ENCODE measurements at places on chromosomes 12 and 14. TPM values are rescaled to one million over a fixed set of nuclear protein-coding genes. Genes with fewer than 3 reads are reported as not detected.

Gene HRK
- total RNA-seq, result not detected

- no peak for DNase-seq
Measured at GRCh38 chr12:102435827-102436436, 44.4 kb downstream of the IGF1 start.

Gene TPPP2
- total RNA-seq, result 1.7 TPM

GRCh38 chr12:121894633-121895032 is 6.0 kb downstream of the PSMD9 start:
- DNase-seq, result peak; percentile 57

- no peak for DNase-seq
Measured at GRCh38 chr14:101351146-101351545, 210.1 kb upstream of the DIO3 start.

DNA sequence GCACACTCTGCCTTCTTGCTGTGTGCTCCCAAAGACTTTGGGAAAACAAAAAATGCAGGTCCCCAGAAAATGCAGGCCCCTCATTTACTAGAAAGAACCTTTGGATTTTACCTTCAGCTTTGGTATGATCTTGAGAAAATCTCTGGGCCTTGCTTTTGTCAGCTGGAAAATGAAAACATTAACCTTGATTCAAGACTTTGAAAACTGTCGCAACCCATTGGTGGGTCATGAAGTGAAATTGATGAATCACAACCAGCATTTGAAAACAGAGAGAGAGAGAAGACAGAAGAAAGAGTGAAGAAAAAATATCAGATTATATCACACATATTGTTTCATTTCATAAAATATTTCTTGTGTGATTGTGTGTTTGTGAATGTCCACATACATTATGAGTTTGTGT is 322.5 kb downstream of the ZFP36L1 start:
- DNase-seq, result no peak

DNA sequence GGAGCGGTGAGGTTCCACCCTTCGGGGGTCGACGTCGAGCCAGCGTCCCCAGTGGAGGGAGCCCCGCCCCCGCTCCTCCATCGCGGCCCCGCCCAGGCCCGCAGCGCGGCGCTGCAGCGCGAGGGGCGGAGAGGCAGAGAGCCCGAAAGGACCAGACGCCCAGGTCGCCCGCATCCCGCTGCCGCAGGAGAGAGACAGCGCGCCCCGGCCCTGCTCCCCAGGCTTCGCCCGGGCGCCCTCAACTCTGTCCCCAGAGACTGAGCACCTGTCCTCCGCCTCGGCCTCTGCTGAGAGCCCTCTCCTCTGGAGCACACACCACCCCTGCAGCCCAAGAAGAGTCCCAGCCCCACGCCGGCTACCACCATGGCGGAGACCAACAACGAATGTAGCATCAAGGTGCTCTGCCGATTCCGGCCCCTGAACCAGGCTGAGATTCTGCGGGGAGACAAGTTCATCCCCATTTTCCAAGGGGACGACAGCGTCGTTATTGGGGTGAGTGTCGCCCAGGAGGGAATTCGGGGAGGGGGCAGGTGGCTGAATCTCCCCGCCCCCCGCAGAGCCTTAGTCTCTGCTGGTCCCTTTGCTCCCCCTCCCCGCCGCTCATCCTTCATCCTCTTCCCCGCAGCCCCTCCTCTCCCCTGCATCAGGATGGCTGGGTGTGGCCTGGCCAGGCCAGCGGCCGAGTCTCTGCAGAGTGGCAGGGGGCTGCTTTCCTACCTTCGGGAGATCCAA is at the start of gene KIF5A:
TSS of gene KIF5A (plus strand) at position 136 of the 732 bp plus-strand sequence. CDS start at position 364, 228 bp downstream.
- no peak for DNase-seq

Gene GPR84
- 0.39 TPM for total RNA-seq

- no peak for DNase-seq
Measured at GRCh38 chr12:48110691-48111311, 4.9 kb upstream of the SENP1 start.

- no peak for DNase-seq
Measured at GRCh38 chr12:92717202-92717601, 14.4 kb downstream of the PLEKHG7 start.

Gene ARMH4
- 5.4 TPM for total RNA-seq

Gene CLEC2D
- 12.4 TPM for total RNA-seq

GRCh38 chr12:106321139-106321850 is 18.8 kb downstream of the TCP11L2 start:
- DNase-seq, result peak; percentile 74

GRCh38 chr12:105744371-105745058 is 394.2 kb downstream of the NUAK1 start:
- no peak for DNase-seq

Measured in right cardiac atrium (tissue), 5 donors.